ENCODE measurements at places on chromosomes 1 and 21.

DNA sequence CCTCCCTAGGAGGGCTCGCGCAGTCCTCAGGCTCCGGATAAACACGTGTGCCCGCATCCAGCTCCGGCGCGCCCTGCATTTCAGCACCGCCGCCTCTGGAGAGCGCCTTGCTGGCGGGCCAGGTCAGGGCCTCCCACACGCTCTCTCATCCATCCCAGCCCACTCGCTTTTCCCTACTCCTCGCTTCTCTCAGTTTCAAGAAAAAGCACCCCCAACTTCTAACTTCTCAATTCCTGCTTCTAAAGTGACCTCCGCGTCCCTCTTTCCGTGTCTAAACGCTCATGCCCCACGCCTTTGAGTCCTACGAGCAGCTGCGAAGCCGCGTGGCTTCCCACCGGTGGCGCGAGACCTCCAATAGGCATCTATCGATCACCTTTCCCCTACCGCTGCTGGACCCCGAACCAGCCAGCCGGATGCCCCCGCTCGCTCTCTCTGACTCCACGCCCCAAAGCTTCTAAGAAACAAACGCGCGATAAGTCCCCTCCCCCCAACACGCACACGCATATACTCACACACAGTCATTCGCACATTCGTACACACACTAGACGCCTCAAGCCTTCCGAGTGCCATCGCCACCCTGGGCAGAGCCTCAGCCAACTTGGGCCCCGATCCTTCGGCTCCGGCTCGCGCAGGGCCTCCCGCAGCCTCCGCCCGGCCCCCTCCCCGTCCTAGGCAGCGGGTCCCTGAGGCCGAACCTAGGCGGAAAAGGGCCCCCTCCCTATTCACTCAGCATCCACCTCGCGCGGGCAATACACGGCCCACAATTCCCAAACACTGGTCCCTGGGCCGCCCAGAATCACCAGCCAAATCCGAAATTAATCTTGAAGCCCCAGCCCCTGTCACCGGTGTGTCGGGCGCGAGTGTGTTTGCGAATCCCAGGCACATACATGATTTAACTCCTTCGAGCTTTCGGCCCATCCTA, 1.1 kb downstream of the NMNAT2 start:
- DNase-seq = no peak

DNA sequence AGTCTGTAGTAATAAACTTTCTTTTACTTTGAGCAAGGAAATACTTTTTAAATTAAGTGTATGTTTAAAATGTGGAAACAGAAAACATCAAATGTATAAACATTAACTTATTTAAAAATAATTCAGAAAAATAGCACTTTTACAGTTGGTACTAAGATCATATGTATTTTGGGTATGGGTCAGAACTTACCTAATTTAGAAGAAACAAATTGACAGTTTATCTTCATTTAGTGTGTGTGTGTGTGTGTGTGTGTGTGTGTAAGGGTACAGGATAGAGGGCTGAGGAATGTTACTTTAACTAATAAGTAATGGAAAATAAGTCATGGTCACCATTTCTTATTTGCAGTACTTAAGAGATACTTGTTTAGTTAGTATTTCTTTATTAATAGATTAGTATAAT, 3.3 kb downstream of the MAN1A2 start:
- no peak for DNase-seq

- no peak for DNase-seq
Measured at GRCh38 chr1:28526886-28527285, 21.0 kb downstream of the RCC1 start.

DNA sequence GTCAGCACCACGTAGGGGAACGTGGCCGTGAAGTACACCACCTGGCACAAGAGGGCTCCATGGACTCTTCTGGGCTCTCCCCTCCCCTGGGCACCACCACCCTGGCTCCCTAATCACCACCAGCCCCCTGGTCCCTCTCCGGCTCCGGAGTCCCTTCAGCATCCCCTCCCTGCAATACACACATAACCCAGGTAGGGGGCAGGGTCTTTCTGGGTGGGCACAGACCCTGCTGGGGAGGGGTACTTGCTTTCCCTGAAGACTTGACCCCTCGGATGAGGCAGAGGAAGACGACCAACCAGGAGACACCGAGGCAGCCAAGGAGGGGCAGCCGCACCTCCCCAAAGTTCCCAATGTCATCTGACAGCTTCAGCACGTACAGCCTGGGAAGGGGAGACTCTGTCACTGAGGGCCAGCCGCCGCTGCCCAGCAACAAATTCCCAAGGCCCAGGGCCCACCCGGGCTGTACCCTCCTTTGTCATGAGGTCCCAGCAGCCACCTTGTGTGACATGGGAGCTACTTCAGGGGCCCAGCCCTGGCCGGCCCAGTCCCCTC, 11.3 kb downstream of the CCDC24 start:
- no peak for DNase-seq

DNA sequence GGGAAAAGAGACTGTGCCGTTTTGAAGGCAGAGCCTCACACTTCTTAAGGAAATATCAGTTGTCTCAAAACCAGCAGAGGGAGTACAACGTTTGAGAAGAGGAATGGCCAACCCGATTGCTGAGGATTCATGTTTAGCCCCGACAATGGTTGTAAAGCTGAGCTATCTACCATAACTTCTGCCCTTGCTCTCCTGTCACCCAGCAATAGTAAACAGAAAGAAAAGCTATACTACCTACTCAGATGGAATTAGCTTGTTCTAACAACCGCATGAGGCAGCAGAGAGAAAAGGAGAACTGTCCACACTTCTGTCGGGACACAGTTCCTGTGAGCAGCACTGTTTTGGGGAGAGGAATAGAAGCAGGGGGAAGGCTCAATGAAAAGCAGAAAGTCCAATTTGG, 91.2 kb downstream of the SLC45A1 start:
- no peak for DNase-seq

- no peak for DNase-seq
Measured at GRCh38 chr1:230825761-230826160, 42.6 kb downstream of the C1orf198 start.

GRCh38 chr1:246791303-246791918, 67.2 kb downstream of the SCCPDH start:
- no peak for DNase-seq

GRCh38 chr21:32955311-32956060, 70.2 kb upstream of the OLIG2 start:
- DNase-seq = no peak

GRCh38 chr1:241323514-241324195, 33.4 kb downstream of the RGS7 start:
- no peak for DNase-seq

DNA sequence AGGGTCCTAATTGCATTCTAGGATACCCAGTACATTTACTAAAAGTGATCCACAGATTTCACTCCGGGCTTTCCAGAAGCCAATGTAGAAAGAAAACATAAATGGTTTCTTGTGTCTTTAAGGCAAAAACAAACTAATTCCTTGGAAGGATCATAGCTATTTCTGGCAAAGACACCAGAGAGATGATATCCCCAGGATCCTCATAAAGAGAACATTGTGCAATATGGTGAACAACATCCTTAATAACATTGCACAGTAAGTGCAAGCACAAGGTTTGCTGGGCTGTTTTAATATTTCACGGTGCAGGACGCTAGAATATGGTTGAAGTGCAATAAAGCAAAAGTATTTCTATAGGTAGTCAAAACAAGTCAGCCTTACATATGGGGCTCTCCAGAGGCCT, 83.0 kb downstream of the NTPCR start:
- DNase-seq = no peak

GRCh38 chr21:38140207-38140903, 116.4 kb upstream of the KCNJ15 start:
- no peak for DNase-seq

GRCh38 chr1:217791091-217791490, 159.9 kb downstream of the SPATA17 start:
- no peak for DNase-seq

DNA sequence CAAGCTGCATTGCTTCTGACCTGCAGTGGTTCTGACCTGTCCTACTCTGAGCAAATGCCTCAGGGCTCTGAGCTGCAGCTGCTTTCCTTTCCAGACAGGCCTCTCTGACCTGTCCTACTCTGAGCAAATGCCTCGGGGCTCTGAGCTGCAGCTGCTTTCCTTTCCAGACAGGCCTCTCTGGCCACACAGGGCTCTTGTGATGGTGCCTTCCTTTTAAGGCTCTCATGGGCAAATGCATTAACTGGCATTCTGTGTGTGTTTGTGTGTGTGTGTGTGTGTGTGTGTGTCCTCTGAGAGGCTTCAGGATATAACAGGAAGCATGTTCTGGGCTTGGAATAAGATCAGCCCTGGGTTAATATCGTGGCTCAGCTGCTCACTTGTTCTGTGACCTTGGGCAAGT, 131.3 kb downstream of the NTPCR start:
- DNase-seq = no peak

- no peak for DNase-seq
Measured at GRCh38 chr21:30718239-30718909, at the start of gene KRTAP21-3. KRTAP21-3 (minus strand) TSS chr21:30718777; CDS start chr21:30718759, 18 bp downstream.

DNA sequence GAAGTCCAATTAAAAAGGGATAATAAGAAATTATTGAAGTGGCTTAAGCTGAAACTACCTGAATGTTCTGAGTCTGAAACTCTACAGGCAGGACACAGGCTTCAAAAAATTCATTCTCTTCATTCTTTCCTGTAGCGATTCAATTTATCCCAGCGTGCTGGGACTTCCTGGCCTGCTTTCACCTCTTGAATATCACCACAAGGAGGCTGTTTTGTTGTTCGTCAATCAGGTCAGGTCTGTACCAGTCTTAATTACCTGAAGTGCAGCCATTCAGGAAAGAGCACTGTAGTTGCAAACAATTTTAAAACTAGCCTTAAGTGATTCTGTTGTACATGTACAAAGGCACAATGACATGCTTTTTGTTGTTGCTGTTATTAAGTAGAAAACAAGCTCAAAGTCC, 38.4 kb downstream of the FYB2 start:
- DNase-seq = no peak

DNA sequence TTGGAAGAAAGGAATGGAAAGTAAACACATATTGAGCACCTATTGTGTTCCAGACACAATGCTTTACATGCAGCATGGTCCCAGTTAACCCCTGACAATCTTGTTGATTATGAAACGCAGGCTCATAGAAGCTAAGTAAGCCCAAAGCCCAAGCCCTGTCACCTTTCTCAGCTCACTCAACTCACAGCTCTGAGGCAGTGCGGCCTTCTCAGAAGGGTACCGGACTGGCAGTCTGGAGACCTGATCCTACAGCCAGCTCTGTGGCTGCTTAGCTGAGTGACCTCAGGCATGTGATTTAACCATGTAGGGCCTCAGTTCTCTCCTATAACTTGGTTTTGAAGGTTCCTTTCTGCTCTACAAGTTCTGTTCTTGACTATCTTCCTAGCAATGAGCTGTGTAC, 464 bp upstream of the RNASEL start:
- DNase-seq = no peak

GRCh38 chr1:218717575-218717974, 372.4 kb downstream of the TGFB2 start:
- DNase-seq = no peak

- DNase-seq = no peak
Measured at GRCh38 chr21:20570824-20571232, 427.4 kb upstream of the NCAM2 start.

DNA sequence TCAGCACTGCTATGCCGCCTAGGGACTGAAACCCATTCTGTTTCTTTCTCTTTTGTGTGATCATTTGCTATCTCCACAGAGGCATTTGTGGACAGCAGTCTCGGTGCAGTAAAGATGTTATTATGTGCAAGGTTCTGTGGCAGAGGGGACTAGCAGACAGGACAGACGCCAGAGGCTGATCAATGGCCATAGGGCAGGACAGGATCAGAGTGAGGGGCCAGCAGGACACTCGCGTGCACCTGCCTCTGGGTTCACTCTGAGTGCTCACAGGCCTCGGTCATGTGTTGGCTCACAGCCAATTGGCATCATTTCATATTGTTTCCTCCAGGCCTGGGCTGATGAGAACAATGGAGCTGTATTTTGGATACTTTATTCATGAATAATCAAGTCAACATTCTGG, 212.6 kb downstream of the TGFB2 start:
- no peak for DNase-seq
